ENCODE measurements at places on chromosomes 1 and 21. TPM values are rescaled to one million over a fixed set of nuclear protein-coding genes. Genes with fewer than 3 reads are reported as not detected.

DNA sequence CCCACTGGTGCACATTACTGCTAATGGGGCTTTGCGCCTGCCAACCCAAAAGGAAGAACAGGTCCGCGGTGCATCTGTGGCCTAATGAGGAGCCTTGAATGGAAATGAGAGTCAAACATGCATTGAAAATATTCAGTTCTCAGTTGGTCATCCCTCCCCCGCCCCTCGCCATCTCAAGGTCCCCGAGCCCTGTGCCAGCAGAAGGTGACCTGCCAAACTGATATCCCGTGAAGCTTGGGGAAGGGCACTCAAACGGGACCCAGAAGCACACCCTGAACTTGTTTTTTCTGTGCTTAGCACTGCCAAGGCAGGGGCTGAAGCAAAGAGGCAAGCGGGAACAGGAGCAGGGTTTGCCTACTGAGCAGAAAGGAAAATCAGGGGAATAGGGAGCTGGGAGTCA lies 67.9 kb upstream of the ZNF648 start:
- H3K4me3 ChIP-seq: no peak overlapping the region
- H3K4me1 ChIP-seq: no peaks in the 10 kb centered on the region

DNA sequence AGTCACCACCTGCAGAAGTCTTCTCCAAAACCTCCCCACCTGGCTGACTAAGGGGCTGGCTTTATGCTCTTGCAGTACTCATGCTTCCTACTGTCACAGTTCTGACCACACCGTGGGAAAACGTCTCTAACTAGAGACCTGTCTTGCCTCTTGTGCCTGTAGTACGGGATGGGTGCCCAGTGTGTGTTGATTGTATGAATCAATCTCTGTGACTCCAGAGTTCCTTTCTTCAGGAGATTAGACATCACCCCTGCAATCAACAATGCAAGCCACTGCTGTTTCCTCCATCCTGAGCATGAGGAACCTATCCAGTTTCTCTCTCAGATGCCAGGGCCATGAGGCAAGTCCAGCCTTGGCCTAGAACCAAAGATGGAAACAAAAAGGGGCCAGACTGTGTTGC lies 64.1 kb downstream of the LRRN2 start:
- H3K36me3 ChIP-seq: no peaks in the 10 kb centered on the region
- H3K27me3 ChIP-seq: no peaks in the 10 kb centered on the region
- DNase-seq: no peak
- no peak overlapping the region for H3K27ac ChIP-seq
- no peak overlapping the region for H3K4me3 ChIP-seq

DNA sequence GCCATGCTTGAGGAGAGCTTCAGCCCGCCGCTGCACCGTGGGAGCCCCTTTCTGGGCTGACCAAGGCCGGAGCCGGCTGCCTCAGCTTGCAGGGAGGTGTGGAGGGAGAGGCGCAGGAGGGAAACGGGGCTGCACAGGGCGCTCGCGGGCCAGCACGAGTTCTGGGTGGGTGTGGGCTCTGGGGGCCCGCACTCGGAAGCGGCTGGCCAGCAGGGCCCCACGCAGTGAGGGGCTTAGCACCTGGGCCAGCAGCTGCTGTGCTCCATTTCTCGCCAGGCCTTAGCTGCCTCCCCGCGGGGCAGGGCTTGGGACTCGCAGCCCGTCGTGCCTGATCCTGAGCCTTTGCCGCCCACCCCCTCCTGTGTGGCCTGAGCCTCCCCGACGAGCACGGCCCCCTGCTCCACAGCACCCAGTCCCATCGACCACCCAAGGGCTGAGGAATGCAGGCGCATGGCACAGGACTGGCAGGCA lies 1554.0 kb downstream of the KCNT2 start:
- no peak overlapping the region for H3K4me3 ChIP-seq
- no peak overlapping the region for H3K27ac ChIP-seq
- H3K4me1 ChIP-seq: no peaks in the 10 kb centered on the region
- H3K27me3 ChIP-seq: no peaks in the 10 kb centered on the region

- H3K4me3 ChIP-seq: no peak overlapping the region
- H3K36me3 ChIP-seq: no peaks in the 10 kb centered on the region
- no peak for DNase-seq
- no peak overlapping the region for H3K27ac ChIP-seq
Measured at GRCh38 chr1:68093737-68094136, 43.3 kb upstream of the DIRAS3 start.

DNA sequence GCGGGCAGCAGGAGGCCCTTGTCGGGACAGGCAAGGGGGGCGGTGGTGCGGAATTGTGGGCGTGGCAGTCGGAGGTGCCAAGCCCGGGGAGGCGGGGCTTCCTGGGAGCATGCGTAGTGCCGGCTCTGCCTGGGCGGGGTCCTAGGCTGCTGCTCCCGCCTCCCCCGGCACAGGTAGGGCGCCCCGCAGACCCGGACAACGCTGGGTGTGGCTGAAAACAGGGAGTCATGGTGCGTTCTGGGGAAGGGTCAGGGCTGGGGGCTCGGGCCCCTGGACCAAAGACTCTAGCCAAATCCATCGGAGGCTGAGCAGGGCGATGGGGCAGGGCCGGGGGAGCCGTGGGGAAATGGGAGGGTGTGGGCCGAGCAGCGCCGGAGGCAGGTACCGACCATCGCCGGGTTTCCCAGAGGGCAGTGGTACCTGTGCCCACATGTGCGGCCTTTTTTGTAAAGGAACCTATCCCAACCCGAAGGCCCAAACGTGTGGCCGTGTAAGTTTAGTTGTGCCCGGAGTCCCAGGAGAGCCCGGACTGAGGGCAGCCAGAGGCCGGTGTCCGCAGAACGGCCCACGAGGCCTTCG lies 231.9 kb downstream of the SDCCAG8 start:
- no peak for DNase-seq
- no peaks in the 10 kb centered on the region for H3K36me3 ChIP-seq
- H3K27me3 ChIP-seq: no peaks in the 10 kb centered on the region
- H3K4me3 ChIP-seq: no peak overlapping the region
- peaks cover 6% of the 10 kb centered on the region for H3K4me1 ChIP-seq
- H3K27ac ChIP-seq: no peak overlapping the region

DNA sequence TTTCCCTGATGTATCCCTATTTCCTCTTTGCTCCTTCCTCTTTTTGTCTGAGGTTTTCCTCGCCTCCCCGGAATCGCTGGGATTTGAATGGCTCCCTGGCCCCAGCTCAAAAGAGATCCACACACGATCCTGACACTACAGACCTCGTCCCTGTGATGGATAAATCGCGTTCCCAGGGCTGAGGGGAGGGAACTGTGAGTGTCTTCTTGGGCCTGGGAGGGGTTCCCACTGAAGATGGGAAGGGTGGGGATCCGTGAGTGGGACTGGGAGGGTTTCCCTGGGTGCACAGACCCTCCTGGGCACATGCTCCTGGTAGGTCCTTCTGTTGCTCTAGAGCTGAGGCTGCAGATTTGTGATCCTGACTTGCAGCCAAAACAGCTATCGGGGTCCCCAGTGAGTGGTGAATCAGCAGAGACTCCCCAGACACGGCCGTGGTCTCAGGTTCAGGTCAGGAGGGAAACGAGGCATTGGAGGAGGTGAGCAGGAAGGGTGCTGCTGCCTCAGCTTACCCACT lies 591.0 kb downstream of the PTPRU start:
- DNase-seq: no peak
- H3K4me3 ChIP-seq: no peak overlapping the region
- H3K27ac ChIP-seq: no peak overlapping the region
- peaks cover 4% of the 10 kb centered on the region for H3K27me3 ChIP-seq
- no peaks in the 10 kb centered on the region for H3K4me1 ChIP-seq

DNA sequence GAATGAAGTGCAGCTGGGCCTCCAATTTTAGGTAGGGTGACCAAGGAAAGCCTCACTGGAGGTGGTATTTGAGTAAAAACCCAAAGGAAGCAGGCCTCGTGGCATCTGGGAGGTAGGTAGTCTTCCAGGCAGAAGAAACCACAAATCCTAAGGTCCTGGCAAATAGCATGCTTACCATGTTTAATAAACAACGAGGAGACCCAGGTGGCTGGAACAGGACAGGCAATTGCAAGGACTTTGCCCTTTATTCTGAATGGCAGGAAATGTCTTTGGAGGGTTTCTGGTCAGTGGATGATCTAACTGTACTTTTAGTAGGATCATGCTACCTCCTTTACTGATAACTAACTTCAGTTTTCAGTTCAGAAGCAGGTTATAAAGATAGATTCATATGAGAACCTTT lies 52.2 kb downstream of the EPB41 start:
- DNase-seq: no peak
- H3K36me3 ChIP-seq: peaks cover 10% of the 10 kb centered on the region
- H3K4me3 ChIP-seq: no peak overlapping the region
- peaks cover 63% of the 10 kb centered on the region for H3K4me1 ChIP-seq
- H3K27ac ChIP-seq: no peak overlapping the region

- no peaks in the 10 kb centered on the region for H3K27me3 ChIP-seq
- no peak for DNase-seq
- H3K4me3 ChIP-seq: no peak overlapping the region
Measured at GRCh38 chr1:89855413-89856123, 34.7 kb downstream of the LRRC8D start.

GRCh38 chr1:101364370-101365120 lies 127.7 kb downstream of the S1PR1 start:
- H3K27ac ChIP-seq: no peak overlapping the region
- no peaks in the 10 kb centered on the region for H3K4me1 ChIP-seq
- H3K4me3 ChIP-seq: no peak overlapping the region
- no peaks in the 10 kb centered on the region for H3K27me3 ChIP-seq
- DNase-seq: no peak

- H3K4me1 ChIP-seq: peaks cover 13% of the 10 kb centered on the region
- H3K27me3 ChIP-seq: no peaks in the 10 kb centered on the region
- no peak overlapping the region for H3K27ac ChIP-seq
- H3K4me3 ChIP-seq: no peak overlapping the region
- no peaks in the 10 kb centered on the region for H3K36me3 ChIP-seq
- DNase-seq: no peak
Measured at GRCh38 chr1:84268346-84268745, 33.2 kb upstream of the SAMD13 start.

- H3K4me3 ChIP-seq: no peak overlapping the region
- H3K4me1 ChIP-seq: peaks cover 4% of the 10 kb centered on the region
- H3K27me3 ChIP-seq: no peaks in the 10 kb centered on the region
- no peak for DNase-seq
- peaks cover 8% of the 10 kb centered on the region for H3K36me3 ChIP-seq
Measured at GRCh38 chr1:63601463-63601862, 8.3 kb downstream of the PGM1 start.

- no peak for DNase-seq
- no peaks in the 10 kb centered on the region for H3K36me3 ChIP-seq
Measured at GRCh38 chr1:234554218-234554697, 55.7 kb downstream of the IRF2BP2 start.

DNA sequence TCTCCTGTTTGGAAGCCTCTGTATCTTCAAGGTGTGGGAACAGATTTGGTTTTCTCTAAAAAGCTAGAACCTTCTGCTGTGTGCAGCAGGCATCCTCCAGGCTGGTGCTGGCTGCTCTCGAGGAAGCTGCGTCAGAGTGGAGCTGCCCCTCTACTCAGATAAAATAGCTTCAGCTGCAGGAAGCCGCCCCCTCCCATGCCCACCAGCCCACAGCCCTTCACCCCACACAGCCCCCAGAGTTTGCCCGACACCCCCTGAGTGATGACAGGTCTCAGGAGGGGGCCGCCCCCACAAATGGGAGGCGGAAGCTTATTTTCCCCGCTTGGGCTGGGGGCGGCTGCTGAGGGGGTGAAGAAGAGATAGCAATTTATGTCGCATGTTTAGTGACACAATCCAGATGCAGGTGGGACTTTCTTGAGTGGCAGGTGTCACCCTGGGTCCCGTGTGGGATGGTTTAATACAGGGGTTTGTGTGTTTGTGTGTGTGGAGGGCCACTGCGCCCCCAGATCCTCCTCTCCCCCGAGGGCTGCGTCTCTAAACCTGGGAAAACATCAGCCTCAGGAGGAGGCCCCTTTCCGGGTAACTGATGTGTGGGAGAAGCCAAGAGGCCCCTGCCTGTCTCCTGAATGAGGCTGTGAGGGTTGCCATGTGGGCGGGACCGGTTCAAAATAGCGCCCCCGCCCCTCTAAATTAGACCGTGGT lies 55.4 kb downstream of the STUM start:
- no peak for DNase-seq
- H3K36me3 ChIP-seq: no peaks in the 10 kb centered on the region
- H3K27me3 ChIP-seq: no peaks in the 10 kb centered on the region

DNA sequence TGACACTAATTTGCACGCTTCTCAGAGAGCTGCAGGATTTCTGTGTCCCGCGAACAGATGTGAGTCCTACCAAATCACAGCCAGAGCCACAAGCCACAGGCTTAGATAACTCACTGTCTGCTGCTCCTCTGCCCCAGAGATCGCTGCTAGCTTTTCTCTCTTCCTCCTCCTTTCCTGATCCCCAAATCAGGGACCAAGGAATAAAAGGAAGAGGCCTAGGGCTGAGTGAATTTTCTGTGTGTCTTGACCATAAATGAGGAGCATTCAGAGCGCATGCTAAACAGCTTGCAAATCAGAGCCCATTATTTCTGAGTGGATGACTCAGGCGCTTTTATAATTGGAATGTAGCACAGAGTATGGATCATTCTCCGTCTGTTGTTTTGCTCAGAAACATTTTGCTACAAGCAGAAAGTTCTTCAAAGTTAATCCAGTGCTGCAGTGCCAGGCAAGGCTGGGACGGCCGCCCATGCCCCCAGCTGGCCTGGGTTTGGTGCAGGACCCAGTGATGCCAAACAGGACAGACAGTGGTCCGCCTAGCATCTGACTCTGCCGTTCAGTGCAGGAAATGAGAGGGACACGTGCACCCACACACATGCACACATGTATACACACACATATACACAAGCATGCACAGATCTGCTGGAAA lies 38.2 kb downstream of the KCNAB2 start:
- peaks cover 41% of the 10 kb centered on the region for H3K36me3 ChIP-seq
- DNase-seq: no peak
- no peak overlapping the region for H3K4me3 ChIP-seq
- no peaks in the 10 kb centered on the region for H3K27me3 ChIP-seq
- H3K4me1 ChIP-seq: no peaks in the 10 kb centered on the region
- H3K27ac ChIP-seq: no peak overlapping the region

DNA sequence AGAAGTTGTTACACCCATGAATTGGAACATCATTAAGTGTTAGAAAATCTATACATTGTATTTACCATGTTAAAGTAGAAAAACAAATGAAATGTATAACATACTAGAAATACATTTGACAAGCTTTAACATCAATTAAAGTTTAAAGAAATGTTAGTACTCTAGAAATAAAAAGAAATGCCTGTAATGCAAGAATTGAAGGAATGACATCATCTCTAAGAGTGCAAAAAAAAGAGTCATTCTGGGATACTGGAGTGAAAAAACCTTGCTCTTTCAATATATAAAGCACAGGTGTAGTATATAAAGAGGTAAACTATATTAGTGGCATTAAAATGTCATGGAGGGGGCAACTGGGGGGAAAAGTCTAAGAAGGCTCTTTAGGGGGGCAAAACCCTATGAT lies 210.8 kb upstream of the PLD5 start:
- no peak overlapping the region for H3K27ac ChIP-seq
- H3K4me3 ChIP-seq: no peak overlapping the region
- no peaks in the 10 kb centered on the region for H3K4me1 ChIP-seq

The RNF186 gene
- total RNA-seq: not detected

The ANGPTL7 gene
- not detected for total RNA-seq

The ELAPOR1 gene
- total RNA-seq: 8.7 TPM

The EDEM3 gene
- total RNA-seq: 15.2 TPM

The PTAFR gene
- total RNA-seq: 0.19 TPM

The CLSTN1 gene
- total RNA-seq: 34.9 TPM

The C1orf210 gene
- not detected for total RNA-seq

The MAP10 gene
- 1.4 TPM for total RNA-seq

The C1orf141 gene
- total RNA-seq: 0.11 TPM

The B3GALT2 gene
- total RNA-seq: not detected

The SPRR2D gene
- total RNA-seq: not detected

The ACTN2 gene
- 0.46 TPM for total RNA-seq

The TMPRSS2 gene
- not detected for total RNA-seq

The FMOD gene
- total RNA-seq: 0.87 TPM

The S100A14 gene
- 0.14 TPM for total RNA-seq

The MLLT11 gene
- 4.4 TPM for total RNA-seq

The SAMD13 gene
- total RNA-seq: 1.2 TPM

The NEGR1 gene
- not detected for total RNA-seq

The HNRNPCL1 gene
- total RNA-seq: not detected

The LCE1D gene
- not detected for total RNA-seq

The MYOM3 gene
- total RNA-seq: not detected
